Peyer's patch (tissue), 4 donors: ENCODE measurements at places on chromosomes 5 and 9. TPM values are rescaled to one million over a fixed set of nuclear protein-coding genes. Genes with fewer than 3 reads are reported as not detected.
A peak's percentile ranks its signal among the peaks of the same experiment; 100 is the strongest.

GRCh38 chr5:167870055-167870454 is 421.4 kb upstream of the WWC1 start:
- no peak overlapping the region for H3K27ac ChIP-seq
- H3K4me3 ChIP-seq = no peak overlapping the region
- no peaks in the 10 kb centered on the region for H3K36me3 ChIP-seq

GRCh38 chr5:139378941-139379361 is 4.1 kb downstream of the SLC23A1 start:
- H3K27ac ChIP-seq = no peak overlapping the region
- H3K36me3 ChIP-seq = peaks cover 25% of the 10 kb centered on the region
- no peaks in the 10 kb centered on the region for H3K27me3 ChIP-seq
- H3K4me1 ChIP-seq = peaks cover 6% of the 10 kb centered on the region
- peak; percentile 41 for DNase-seq
- H3K4me3 ChIP-seq = no peak overlapping the region

Gene BARHL1
- total RNA-seq = not detected

Gene ODF2
- total RNA-seq = 28.1 TPM

- no peak overlapping the region for H3K27ac ChIP-seq
- no peak overlapping the region for H3K4me3 ChIP-seq
- no peaks in the 10 kb centered on the region for H3K36me3 ChIP-seq
- no peaks in the 10 kb centered on the region for H3K4me1 ChIP-seq
- no peak for DNase-seq
Measured at GRCh38 chr5:161966564-161966963, 101.0 kb upstream of the GABRG2 start.

DNA sequence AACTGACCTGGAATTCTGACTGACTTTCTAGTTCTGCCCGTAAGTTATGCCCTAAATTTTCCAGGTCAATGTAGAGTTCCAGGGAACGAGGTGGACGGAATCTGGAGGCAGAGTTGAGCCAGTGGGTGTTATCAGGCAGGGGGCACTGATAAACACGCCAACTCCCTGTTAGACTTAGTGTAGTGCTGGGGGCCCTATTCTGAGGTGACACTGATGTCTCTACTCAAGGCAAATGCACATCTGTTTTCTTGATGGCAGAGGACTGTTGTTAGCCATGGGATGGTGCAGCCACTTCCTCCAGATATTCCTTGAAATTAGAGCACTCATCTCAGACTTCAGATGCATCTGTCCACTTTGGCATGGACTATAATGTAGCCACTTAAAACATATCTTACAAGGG is 83.5 kb downstream of the C9orf152 start:
- no peak overlapping the region for H3K4me3 ChIP-seq
- no peaks in the 10 kb centered on the region for H3K36me3 ChIP-seq
- peaks cover 4% of the 10 kb centered on the region for H3K4me1 ChIP-seq
- no peaks in the 10 kb centered on the region for H3K27me3 ChIP-seq
- peak overlapping the region; percentile 76 for H3K27ac ChIP-seq

DNA sequence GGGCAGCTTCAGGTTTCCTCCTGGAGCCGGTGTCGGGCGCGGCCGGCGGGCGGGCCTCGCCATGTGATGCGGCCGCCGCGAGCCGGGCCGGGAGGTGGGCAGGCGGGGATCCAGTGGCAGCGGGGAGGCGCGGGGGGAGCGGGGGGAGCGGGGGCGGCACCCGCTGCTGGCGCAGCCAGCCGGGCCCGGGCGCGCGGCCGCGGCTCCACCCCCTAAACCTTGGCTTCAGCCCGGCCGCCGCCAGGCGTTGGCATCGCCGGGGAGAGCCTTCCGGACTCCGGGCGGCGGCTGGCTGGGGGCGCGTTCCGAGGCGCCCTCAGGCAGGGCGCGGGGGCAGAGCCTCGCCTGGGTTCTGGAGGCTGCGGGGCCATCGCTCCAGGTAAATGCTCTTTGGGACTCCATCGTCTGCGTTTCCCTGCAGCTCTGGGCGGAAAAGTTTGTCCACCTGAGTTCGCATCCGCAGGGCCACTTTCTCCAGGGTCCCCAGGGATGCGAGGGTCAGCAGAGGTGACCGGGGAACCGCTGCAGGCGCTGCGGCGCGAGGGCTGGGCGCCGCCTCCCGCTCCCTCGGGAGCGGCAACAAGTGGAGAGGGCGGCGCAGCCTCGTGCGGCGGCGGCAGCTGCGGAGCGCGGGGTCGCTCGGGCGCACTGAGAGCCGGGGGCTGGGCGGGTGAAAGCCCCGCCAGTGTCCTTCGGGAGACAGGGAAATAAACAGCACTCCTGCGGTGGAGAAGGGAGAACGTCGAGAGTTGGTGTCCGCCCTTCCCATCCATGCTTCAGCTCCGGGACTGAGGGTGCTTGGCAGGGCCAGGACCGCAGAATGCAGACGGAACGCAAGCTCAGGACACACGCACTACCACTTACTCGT is at the start of gene ARHGEF28:
ARHGEF28 (plus strand) TSS at position 253 of the 868 bp plus-strand sequence. CDS start 58,656 bp downstream, outside the sequence.
- H3K27ac ChIP-seq = peak within 1 kb of the TSS; percentile 61
- H3K4me1 ChIP-seq = no peaks in the 10 kb centered on the region
- no peak for DNase-seq
- H3K27me3 ChIP-seq = no peaks in the 10 kb centered on the region

Gene SLCO6A1
- not detected for total RNA-seq

DNA sequence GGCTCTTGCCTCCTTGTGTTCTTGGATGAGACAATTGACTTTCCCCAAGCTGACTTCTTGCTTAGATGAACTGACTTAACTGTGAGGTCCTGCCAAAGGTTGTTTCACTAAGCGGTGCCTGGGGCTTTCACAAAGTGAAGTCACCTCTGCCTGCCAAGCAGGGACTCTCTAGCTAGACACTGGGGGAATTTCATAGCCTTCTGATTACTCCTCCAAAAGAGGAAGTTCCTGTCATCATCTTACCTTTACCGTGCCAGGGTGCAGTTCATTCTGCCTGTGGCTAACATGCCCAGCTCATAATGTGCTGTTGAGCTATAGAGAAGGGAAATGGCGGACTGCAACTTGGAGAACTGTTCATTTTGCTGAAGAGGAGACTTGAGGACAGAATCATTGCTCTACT is 472.0 kb upstream of the WWC1 start:
- no peaks in the 10 kb centered on the region for H3K4me1 ChIP-seq
- no peak overlapping the region for H3K4me3 ChIP-seq
- H3K27ac ChIP-seq = no peak overlapping the region

Gene CBY3
- not detected for total RNA-seq

Gene PIP5KL1
- not detected for total RNA-seq

Gene NR6A1
- total RNA-seq = 10.7 TPM

DNA sequence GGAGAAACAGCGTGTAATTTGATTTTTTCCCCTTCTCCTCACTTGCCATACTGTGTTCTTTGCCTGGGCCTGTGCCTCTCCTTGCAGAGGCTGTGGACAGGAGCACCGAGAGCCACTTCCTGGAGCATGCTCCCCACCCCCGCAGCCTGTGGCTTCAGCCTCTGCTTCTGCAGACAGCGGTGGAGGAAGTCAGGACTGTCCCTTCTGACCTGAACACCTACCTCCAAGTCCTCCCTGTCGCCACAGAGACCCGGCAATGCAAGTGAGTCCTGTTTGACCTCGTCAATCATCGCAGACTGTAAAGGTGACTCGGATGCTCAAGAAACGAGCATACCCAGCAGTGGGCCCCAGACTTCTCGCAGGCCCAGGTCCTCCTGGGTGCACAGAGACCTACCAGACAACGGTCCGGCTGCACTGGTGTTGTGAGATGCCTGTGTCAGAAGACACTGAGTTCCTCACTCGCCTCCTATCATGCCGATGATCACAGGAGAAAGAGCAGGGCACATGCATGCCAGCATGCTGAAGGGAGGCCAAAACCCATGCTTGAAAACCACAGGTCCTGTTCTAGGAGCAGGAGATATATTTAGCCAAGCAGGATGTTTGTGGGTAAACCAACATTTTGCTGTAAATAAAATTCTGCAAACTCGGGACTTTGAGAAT is 198.8 kb downstream of the AUH start:
- no peaks in the 10 kb centered on the region for H3K27me3 ChIP-seq
- H3K4me1 ChIP-seq = peaks cover 27% of the 10 kb centered on the region
- no peaks in the 10 kb centered on the region for H3K36me3 ChIP-seq
- peak; percentile 85 for DNase-seq
- H3K27ac ChIP-seq = peak overlapping the region; percentile 67

Gene NUDT2
- not detected for total RNA-seq

DNA sequence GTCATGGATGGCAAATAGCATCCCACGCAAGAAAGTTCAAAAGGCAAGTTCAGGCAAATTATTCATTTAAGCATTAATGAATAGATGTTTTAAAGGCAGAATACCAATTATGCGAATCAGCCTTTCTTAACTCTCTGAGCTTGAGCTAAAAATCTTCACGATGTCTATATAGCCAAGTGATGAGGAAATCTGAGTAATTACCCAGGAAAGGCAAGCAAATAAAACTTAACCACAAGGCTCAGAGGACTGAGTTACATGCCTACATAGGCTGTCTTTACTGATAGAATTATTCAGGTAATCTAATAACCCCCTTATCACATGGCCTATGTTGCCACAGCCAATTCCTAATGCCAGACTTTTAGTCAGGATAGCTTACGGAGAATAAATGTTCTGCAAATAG is 120.8 kb upstream of the MTAP start:
- no peak overlapping the region for H3K27ac ChIP-seq
- no peaks in the 10 kb centered on the region for H3K36me3 ChIP-seq
- H3K27me3 ChIP-seq = no peaks in the 10 kb centered on the region
- H3K4me3 ChIP-seq = no peak overlapping the region
- peaks cover 4% of the 10 kb centered on the region for H3K4me1 ChIP-seq
- no peak for DNase-seq

Gene SHC3
- total RNA-seq = 1.5 TPM

GRCh38 chr9:13268469-13268868 is 11.0 kb downstream of the MPDZ start:
- H3K36me3 ChIP-seq = no peaks in the 10 kb centered on the region
- no peak overlapping the region for H3K4me3 ChIP-seq
- no peaks in the 10 kb centered on the region for H3K4me1 ChIP-seq
- H3K27me3 ChIP-seq = no peaks in the 10 kb centered on the region

- H3K4me3 ChIP-seq = no peak overlapping the region
- no peaks in the 10 kb centered on the region for H3K36me3 ChIP-seq
- peaks cover 18% of the 10 kb centered on the region for H3K4me1 ChIP-seq
- no peak overlapping the region for H3K27ac ChIP-seq
Measured at GRCh38 chr5:139752506-139753473, 42.8 kb upstream of the PSD2 start.

Gene OSMR
- 25.6 TPM for total RNA-seq

Gene TMCO6
- 21.9 TPM for total RNA-seq

GRCh38 chr5:37710965-37711364 is 128.9 kb downstream of the GDNF start:
- H3K4me1 ChIP-seq = no peaks in the 10 kb centered on the region
- no peaks in the 10 kb centered on the region for H3K36me3 ChIP-seq

Gene C5orf52
- not detected for total RNA-seq
